Activated CD4-positive, CD25-positive, alpha-beta regulatory T cell (primary cell): ENCODE measurements at places on chromosomes 5 and 9.

DNA sequence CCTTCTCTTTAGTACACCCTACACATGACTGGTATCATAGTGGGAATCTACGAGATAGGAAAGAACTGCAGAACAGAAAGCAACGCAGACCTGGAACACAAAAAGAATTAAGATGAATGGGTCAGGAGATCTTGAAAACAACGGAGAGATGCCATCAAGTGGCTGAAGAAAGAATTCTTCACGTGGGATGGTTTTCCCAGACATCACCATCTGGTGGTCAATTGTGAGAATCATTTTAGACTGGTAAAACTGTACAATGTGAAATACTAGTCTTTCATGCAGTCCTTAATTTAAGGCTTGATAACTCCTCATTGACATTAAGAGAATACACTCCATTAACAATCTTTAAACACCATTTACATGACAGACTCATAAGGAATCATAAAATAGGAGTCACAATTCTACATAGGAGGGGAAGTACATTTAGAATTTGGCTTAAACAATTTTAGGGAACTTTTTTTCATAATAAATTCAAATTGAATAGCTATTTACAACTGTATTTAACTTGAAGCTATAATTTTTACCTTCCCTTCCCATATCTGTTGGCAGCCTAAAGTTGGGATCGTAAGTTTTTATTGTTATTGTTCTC lies 128.4 kb upstream of the TRPM3 start:
- no peak for DNase-seq

- no peak for DNase-seq
These were observed 69.0 kb downstream of the TSPAN17 start for GRCh38 chr5:176716320-176716719.

GRCh38 chr9:134178394-134178767 lies 14.0 kb upstream of the RNU6ATAC start:
- DNase-seq, result no peak

- DNase-seq, result no peak
These were observed 296.3 kb downstream of the ADAMTS6 start for GRCh38 chr5:65185468-65185867.

DNA sequence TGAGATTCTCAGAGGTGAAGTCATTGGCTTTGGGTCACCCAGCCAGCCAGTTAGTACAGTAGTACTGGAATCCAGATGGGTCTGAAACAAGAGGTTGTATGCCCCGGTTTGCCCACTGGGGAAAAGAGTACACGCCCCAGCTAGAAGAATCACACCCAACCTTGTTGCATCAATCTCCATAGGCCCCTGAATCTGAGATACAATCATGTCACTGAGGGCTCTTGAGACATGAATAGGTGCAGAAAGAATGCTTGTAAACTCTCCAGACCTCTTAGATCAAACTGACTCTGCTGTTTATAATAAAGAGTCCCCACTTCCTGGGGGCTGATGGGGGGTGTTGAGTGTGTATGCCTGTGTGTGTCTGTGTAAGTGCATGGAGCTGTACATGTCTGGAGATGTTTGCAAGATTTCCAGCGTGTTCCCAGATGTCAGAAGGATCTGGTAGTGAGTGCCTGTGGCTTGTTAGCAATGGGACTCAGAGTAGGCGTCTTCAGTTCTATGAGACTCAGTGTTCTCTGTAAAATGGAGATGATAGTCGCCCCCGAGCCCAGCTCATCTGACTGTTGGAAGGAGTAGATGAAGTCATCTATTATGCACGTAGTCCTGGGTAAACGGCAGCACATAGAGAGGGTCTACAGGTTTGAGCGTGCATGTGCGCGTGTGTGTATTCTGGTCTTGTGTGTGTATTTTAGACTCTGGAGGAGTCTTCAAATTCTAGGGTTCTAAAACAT lies 48.2 kb downstream of the COL27A1 start:
- no peak for DNase-seq
